ENCODE measurements at places on chromosomes 6 and 20. TPM values are rescaled to one million over a fixed set of nuclear protein-coding genes. Genes with fewer than 3 reads are reported as not detected.

Gene GHRH
- not detected for total RNA-seq

Gene TRAPPC3L
- total RNA-seq, result not detected

Gene BCLAF1
- 78.0 TPM for total RNA-seq

Gene HMGCLL1
- total RNA-seq, result 1.8 TPM

Gene DCDC2
- total RNA-seq, result not detected

Gene YIPF3
- 58.4 TPM for total RNA-seq

Gene AGPAT4
- 16.6 TPM for total RNA-seq

Gene SRSF12
- total RNA-seq, result 1.2 TPM

Gene UBD
- not detected for total RNA-seq

Gene DHX16
- total RNA-seq, result 20.4 TPM

Gene BTN1A1
- total RNA-seq, result not detected

DNA sequence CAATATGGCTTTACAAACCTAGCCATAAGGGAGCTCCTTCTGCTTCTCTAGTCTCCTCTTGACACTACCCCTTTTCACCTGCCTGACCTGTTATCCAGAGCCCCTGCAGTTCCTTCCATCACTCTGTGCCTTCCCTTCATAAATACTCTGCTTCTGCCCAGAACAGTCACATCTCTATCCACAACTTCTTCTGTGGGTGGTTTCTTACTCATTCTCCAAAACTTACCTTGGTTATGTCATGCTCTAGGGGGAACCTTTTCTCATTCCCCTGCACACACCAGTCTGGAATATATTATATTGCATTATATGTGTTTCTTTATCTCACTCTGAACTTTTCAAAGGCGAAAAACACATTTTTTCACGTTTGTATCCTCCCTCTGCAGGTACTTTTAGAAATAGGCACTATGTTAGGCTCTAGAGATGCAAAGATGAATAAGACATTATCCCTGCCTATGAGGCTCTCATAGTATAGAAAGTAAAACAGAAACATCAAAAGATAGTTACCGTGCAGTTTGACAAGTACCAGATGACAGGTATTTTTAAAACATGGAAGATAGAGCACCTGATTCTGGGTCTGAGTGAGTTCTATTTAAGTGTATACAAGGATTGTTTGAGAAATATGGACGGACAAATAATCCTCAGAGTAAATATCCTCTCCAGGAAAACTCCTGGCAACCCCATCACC lies 51.5 kb downstream of the AIG1 start:
- DNase-seq, result no peak

DNA sequence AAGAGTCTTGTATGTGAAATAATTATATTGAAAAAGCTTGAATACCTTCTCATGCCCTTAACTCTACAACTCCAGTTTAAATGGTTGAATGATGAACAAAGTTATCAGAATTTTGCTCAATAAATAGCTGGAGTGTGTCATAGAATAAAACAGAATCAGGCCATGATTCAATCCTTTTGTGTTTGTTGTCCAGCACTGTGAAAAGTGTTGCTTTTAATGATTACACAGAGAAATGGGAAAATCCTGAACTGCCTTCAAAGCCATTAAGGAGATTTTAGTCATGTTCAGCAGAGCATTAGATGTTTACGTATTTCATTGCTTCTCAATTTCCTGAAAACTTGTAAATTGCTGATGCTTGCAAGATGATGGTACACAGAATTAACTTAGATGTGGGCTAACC lies 262.9 kb upstream of the BTBD3 start:
- DNase-seq, result no peak

GRCh38 chr20:24530131-24530680 lies 60.8 kb downstream of the SYNDIG1 start:
- DNase-seq, result no peak

DNA sequence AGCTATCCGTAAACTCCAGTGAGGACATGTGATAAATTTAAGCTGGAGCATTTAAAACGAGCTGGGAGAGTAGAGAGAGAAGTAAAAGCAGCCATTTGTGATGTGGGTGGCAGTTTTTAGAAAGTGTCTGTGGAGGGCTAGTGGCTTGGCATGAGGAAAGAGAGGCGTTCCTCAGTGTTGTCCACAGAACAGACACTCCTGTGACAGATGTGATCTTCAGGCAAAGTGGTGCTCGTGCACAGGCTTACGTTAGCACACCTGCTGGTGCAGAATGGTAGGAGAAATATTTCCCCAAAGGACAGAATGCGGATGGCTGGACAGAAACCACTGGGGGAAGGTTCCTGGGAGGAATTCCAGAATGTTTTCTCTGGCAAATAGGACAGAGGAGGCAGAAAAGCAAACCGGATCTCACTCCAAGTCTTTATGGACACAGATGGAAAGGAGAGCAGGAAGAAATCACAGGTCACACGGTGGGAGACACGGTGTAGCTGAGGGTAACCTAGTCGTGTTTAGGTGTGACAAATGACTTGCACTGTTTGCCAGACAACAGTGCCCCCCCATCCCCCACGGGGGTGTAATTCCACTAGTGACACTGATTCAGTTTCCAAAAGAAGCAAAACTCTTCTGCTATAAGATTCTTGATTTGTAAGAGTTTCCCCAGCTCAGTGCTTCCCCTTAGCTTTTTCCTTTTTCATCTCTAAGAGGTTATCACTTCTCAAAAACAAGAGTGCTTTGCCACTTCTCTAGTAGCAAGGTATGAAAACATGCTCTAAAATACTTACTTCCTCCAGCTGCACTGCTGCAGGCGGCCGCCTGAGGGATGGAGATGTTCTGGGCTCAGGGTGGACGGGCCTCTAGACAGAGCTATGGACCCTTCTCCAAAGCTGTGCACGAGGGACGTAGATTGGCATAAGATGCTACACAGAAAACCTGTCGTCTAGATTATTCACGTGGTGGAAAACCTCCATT lies 293.2 kb downstream of the QKI start:
- no peak for DNase-seq

GRCh38 chr6:38802497-38802896 lies 87.4 kb downstream of the DNAH8 start:
- no peak for DNase-seq

DNA sequence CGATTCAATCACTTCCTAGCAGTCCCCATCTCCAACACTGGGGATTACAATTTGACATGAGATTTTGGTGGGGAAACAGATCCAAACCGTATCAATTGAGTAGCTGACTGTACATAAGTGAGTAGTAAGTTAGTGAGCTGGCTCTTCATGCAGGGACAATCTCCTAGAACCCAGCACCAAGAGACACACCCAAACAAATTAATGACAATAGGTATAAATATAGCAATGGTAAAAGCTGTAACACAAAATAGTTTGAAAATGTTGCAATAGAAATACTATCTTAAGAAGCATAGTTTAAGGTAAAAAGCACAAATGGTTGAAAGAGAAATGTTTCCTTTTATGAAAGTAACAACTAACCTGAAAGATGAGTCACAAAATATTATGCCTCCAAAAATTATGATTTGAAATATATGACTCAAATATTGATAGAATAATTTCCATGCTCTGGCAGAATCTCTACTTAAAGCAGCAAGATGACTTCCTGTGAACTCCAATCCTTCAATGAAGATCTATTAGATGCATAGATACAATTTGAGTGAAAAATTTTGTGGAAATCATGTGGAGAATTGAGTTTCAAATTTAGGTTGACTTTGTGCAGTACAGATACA lies 5.4 kb upstream of the SIRPB1 start:
- DNase-seq, result no peak

DNA sequence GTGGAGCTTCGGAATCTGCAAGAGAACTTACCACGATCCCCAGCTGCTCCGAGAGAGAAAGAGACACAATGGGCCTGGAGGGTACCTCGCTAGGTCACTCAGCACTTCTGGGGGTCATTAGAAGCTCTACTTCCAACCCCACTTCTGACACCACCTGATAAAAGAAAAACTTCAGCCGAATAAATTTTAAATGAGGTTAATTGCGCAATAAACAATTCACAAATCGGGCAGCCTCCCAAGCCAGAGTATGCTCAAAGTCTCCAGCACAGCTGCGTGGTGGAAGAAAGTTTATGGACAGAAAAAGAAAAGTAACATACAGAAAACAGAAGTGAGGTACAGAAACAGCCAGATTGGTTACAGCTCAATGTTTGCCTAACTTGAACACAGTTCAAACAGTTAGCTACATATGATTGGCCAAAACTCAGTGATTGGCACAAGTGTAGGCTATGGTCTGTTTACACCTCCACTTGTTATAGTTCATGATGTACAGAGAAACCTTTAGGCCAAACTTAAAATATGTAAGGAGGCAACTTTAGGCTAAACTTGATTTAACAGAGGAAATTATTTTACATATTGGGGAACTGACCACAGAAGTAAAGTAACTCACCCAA lies 52.6 kb downstream of the COL11A2 start:
- DNase-seq, result no peak

GRCh38 chr6:150685860-150686259 lies 86.2 kb downstream of the PLEKHG1 start:
- no peak for DNase-seq

GRCh38 chr6:117591405-117591804 lies 10.9 kb downstream of the GOPC start:
- DNase-seq, result no peak

DNA sequence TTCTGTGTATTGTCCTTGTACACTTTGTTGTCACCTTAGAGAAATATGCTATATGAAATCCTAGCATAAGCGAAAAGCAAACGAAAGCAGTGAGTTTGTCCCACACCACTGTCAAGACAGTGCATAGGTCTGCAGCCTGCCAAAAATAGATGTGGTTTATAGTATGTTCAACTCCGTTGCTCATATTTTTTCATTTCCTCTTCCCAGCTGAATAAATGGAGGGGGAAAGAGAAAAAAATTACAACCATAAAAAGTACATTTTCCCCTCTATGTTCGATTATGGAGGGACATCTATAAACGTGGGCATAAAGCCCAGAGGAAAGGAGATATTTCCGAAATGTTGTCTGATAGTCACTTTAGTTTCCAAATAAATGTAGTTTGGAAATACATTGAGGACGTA lies 25.8 kb downstream of the PRL start:
- no peak for DNase-seq

DNA sequence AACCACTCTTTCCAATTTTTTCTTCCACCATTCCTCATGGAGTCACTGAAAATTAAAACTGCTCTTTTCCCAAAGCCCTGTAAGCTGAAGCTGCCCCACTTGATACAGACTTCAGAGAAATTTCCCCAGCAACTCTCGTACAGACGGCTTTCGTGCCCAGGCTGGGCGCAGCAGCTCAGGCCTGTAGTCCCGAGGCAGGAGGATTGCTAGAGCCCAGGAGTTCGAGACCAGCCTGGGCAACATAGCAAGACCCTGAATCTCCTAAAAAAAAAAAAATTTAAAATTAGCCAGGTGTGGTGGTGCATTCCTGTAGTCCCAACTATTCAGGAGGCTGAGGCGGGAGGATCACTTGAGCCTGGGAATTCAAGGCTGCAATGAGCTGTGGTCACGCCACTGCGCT lies 6.6 kb downstream of the PPDPF start:
- no peak for DNase-seq

DNA sequence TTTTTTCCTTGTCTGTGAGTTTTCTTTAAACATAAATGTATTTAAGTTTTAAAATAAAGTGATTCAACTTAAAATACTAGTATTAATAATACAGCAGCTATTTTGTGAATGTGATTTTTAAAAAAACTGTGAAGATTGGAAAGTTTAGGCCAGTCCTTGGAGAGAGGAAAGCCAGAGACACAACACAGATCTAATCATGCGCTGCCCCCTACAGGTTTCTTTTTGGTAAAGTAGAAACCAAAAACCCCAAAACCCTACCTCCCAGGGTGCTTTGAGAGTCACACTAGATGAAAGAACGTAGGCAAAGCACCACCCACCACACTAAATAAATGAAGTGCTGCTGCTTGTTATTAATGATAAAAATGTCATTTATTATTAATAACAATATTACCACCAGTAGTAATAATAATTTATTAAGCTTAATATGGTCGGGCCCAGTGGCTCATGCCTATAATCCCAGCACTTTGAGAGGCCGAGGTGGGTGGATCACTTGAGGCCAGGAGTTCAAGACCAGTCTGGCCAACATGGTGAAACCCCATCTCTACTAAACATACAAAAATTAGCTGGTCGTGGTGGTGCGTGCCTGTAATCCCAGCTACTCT lies 33.7 kb downstream of the SLC9A8 start:
- no peak for DNase-seq

- DNase-seq, result peak; percentile 95
Observed at GRCh38 chr20:35171753-35172433, at the start of gene PROCR. Gene PROCR, plus strand, starts transcription at chr20:35172072. Its CDS starts 83 bp downstream, at chr20:35172155.

- DNase-seq, result peak; percentile 57
Observed at GRCh38 chr20:17653835-17654648, 28.0 kb downstream of the RRBP1 start.

- no peak for DNase-seq
Observed at GRCh38 chr6:165873976-165874375, 210.9 kb upstream of the PDE10A start.

- no peak for DNase-seq
Observed at GRCh38 chr6:40778196-40778595, 191.0 kb upstream of the LRFN2 start.

GRCh38 chr6:26064619-26065257 lies 22.5 kb upstream of the HFE start:
- DNase-seq, result no peak

GRCh38 chr6:138336221-138336620 lies 41.5 kb upstream of the SMIM28 start:
- no peak for DNase-seq

DNA sequence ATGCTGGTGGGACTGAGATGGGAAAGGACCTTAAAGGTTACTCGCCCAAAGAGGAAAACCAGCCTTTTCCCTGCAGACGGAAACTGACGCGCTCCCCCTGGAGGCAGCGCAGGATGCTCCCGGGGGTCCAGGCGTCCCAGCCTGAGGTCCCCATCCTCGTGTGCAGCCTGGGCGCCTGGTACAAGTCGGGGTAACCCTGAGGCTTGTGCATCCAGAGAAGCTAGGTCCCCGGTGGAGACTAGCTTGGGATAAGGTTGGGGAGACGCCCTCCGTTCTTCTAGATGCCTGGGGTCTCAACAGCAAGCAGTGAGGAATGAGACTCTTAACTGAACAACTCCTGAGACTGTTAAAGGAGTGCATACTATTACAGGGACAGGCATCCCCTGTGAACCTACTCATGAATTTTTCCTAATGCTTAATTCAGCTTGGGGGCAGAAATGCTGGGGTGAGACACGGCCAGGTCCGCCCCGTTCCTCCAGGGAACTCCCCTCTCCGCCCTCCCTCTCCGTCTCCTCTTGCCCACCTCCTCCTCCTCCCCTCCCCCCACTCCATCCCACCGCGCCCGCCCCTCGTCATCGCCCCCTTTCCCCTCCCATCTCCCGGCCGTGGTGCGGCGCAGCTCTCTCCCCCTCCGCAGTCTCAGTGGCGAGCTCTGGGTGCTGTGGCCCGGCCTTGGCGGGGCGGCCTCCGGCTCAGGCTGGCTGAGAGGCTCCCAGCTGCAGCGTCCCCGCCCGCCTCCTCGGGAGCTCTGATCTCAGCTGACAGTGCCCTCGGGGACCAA lies at the start of gene PRSS35:
TSS of gene PRSS35 (plus strand) at position 634 of the 781 bp plus-strand sequence. CDS start 10,908 bp downstream, outside the sequence.
- no peak for DNase-seq

- DNase-seq, result no peak
Observed at GRCh38 chr6:166313255-166314070, 5.3 kb upstream of the PRR18 start.

DNA sequence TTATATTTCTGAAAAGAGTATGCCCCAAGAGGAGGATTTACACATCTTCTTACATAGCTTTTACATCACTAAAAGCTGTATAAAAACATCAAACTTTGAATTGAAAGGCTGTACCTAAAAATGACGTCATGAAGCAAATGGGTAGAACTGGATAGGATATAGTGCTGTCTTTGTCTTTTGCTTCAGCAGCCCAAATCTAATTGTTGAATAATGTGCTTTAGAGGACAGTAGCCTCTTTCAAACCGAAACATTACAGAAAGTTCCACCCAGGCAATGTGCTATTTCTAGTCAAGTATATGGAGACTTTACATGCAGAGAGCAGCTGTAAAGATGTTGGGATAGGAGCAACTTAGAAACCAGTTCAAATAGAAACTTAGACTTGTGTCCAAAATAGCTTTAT lies 51.9 kb downstream of the ADGRG6 start:
- DNase-seq, result no peak

All from sigmoid colon (tissue), 7 donors.